NCI-H774 (cell line): ENCODE measurements at places on chromosomes 13 and 19.

GRCh38 chr13:22049384-22049783, 378.5 kb downstream of the FGF9 start:
- no peak for DNase-seq

DNA sequence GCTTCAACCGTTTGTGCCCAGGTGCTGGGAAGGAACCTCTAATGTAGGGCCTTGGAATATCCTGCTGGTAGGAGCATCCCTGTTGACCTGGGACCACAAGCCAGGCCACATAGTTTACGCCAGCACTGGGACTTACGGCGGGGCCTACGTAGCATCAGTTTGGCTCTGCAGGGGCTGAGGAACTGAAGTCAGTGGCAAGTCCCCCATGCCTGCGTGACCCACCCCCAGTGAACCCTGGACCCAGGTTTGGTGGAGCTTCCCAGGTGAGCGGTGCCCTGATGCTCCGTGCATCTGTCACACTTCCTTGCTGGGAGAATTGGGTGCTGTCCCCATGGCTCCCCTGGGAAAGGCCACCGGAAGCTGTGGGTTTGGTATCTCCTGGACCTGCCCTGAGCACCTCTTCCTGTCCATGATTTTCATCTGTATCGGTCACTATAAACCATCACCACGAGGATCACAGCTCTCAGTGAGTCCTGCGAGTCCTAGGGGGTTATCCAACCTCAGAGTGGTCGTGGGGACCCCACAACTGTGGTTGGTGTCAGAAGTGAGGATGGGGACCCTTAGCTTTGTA, 9.9 kb downstream of the SIGLEC11 start:
- DNase-seq, result no peak

- peak; percentile 62 for DNase-seq
Measured at GRCh38 chr19:9793071-9793591, 24.6 kb upstream of the ZNF846 start.

DNA sequence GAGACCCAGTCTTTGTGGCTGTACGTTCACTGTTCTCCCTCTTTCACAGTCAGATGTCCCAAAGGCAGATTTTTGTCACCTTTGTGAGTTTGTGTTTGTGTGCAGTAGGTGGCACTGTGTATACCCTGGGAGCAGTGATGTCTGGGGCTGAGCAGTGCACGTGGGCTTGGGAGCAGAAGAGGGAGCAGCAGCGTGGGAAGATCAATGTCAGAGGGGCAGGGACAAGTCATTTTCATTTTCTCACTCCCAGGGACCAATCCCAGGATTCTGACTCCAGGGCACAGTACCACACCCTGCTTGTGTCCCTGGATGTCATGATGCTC, 2.0 kb upstream of the PSG6 start:
- DNase-seq, result no peak

DNA sequence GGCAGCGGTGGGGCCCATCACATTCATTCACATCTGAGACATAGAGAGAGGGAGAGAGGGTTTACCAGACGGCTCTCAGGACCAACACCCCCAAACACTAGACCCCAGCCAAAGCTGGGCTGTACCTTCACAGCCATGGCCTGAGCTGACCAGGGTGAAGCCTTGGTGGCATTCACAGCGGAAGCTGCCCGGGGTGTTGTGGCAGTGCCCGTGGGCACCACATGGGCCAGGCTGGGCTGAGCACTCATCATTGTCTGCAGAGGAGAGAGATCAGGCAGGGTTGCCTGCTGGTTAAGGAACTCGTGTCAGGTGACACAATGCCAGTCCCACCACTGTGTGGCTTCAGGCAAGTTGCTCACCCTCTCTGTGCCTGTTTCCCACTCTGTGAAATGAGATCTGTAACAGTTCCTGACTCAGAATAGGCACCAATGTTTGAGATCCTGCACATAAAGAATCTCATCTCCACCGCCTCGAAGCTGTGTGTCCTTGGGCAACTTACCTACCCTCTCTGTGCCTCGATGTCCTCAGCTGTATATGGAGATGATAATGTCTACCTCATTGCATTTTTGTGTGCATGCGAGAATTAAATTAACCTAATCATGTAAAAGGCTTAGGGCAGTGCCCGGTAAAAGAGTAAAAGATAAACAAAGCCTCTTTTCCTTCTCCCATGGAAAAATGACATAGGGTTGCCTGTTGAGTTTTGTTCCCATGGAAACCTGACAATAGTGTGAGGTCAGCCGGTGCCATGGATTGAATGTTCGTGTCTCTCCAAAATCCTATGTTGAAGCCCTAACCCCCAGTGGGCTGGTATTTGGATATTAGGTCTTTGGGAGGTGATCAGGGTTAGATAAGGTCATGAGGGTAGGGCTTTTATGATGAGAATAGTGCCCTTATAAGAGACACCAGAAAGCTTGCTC, 22.9 kb downstream of the CCL25 start:
- DNase-seq, result peak; percentile 41

DNA sequence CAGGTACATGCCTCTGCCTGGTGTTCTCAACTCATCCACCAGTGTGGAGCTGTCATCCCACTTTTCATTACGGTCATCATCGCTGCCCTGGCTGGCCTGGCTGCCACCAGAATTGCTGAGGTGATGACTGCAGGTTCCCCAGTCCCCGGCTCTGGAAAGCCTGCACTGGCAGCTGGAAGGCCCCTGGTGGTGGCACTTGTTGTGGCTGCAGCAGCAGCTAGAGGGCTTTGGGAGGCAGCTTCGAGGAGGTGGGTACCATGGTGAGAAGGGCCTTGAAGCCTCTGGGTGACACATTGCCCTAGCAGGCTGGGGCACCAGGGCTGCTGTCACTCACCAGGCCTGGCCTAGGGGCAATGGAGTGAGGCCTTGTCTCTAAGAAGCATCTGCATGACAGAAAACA, 25.3 kb upstream of the ZNF14 start:
- no peak for DNase-seq
